ENCODE measurements at places on chromosomes 12 and 14. TPM values are rescaled to one million over a fixed set of nuclear protein-coding genes. Genes with fewer than 3 reads are reported as not detected.

KCNK10 gene
- total RNA-seq, result 1.1 TPM

DNA sequence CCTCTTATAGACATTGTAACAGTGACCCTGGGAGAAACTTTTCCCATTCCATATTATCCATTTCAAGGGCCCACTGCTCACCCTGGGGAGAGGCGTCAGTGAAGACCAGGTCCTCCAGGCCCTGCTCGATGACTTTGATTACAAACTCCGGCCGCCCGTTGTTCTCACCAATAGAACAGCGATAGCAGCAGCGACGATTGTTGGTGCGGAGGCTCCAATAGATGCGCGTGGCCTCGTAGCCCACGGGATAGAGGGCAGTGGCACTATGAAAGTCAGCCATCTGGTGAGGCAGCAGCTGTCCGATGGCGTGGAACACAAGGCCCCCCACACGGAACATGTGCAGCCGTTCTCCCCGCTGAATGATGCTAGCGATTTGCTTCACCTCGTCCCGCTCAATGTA, 7.5 kb upstream of the PRKAG1 start:
- no peak for DNase-seq

- DNase-seq, result no peak
Measured at GRCh38 chr14:79732911-79733655, 478.2 kb downstream of the DIO2 start.

SERPINA12 gene
- not detected for total RNA-seq

DNA sequence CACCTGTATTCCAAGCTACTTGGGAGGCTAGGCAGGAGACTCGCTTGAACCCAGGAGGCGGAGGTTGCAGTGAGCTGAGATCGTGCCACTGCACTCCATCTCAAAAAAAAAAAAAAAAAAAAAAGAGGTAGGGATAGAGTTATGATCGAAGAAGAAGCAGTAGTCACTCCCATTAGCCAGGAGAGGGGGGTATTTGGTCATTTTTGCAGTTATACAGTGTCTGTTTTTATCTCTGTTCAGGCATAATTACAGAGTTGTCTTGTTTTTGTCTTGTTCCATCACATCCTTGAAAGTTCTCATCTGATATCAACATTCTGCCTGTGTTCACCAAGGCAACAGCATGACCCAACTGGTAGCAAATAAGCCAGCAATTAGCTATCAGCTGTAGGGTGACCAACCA, 98.5 kb upstream of the TMPO start:
- DNase-seq, result no peak

ATG2B gene
- 52.4 TPM for total RNA-seq

COCH gene
- total RNA-seq, result 4.2 TPM

- no peak for DNase-seq
Measured at GRCh38 chr12:57216014-57216911, at the start of gene NXPH4. NXPH4 (plus strand) TSS chr12:57216794; CDS start chr12:57216970, 176 bp downstream.

- no peak for DNase-seq
Measured at GRCh38 chr14:24042746-24043145, 9.1 kb upstream of the CARMIL3 start.

BCL11B gene
- total RNA-seq, result 1.3 TPM

- DNase-seq, result no peak
Measured at GRCh38 chr12:101789171-101789570, 41.6 kb downstream of the GNPTAB start.

GRCh38 chr12:65715961-65716360, 108.3 kb upstream of the HMGA2 start:
- no peak for DNase-seq

RERG gene
- 38.4 TPM for total RNA-seq

GRCh38 chr14:94761348-94761996, 8.4 kb downstream of the GSC start:
- DNase-seq, result no peak

DNA sequence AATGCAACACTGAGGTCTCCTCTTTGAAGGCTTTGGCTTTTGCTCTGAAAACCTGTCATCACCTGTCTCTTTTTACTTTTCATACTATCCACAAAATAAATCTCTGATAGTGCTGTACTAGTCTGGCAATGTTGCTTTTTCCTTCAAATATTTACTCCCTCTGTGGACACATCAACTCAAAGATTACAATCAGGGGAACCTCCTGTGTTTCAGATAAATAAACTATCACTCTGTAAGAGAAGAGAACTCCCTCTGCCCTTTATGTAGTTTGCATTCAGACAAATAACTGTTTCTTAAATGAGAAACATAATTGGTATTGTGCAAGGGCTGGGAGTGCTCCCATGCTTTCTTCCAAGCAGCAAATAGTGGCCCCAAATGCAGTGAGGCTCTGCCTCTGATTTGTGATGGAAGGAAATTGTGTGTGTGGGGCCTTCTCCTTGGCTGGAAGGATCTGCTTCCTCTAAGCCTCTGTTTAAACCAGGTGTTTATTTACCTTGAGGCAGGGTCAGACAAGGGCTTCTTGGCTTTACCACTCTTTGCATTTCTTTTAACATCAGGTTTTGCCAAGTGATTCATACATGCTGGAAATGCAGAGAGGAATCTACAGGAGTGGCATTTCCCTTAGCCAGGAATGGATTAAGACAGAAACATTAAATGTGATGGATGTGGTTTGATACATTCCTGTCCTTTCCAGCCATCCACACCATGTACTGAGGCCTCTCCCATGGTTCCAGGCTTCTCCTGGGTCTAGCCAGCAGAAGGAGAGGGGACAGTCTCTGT, 69.0 kb downstream of the AKAP6 start:
- no peak for DNase-seq

CLEC4A gene
- total RNA-seq, result 2.1 TPM

PIANP gene
- total RNA-seq, result 1.1 TPM

DNA sequence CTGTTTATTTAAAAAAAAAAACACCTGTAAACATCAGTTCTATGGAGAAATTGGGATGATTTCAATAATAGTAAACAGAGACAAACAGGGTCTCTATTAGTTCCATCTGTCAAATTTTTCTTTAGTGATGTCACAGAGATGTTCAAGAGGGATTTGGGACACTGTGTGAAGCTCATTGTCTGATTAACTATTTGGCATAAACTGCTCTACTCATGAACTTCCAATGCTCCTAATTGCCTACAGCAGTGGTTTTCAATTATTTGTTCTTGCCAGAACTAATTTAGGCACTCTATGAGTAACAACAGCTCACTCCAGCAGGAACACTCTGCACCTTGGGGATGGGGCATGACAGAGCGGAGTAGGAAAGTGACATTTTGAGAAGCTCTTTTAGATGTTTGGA, 250.1 kb upstream of the PRKD1 start:
- DNase-seq, result no peak

DNA sequence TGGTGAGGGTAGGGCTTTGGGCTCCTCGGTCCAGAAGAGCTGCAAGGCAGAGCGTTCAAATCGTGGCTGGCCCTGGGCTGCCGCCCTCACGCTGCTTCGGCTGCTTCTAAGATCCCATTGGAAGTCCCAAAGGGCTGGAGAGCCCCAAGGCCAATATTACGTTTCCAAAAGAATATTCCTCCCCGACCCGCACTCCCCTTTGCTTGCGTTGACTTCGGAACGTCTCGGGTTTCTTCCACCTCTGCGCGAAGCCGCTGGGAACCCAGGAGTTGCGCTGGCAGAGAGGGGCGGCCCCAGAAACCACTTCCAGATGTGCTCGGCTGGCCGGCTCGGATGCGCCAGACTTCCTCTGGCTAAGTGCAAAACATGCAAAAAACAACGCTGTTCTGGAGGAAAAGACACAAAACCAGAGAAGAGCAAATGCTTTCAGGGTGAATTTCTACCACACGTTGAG, at the start of gene GLT8D2:
TSS of gene GLT8D2 (minus strand) at position 285 of the 454 bp plus-strand sequence. CDS start 30,539 bp downstream, outside the sequence.
- DNase-seq, result peak; percentile 64

DNA sequence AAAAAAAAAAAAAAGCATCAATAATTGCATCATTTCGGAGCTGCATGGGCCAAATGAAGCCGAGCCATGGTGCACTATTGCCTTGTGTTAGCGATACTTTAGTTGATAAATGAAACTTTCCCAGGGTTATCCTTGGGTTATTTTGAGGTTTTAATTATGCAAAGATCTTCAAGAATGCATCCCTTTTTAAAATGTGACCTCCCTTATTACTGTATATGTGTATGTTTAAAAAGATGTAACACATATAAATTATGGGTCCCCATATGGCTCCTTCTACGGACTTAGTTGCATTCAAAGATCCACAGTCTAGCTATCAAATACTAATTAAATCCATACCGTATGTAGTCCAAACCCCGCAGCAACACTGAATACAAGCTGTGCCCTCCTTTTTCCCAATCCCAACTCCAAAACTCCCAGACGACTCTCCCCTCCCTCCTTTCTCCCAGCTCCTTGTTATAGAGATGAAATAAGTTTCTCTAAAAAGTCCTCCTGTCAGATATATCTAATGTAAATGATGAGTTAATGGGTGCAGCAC, 129.3 kb upstream of the MAP1LC3B2 start:
- DNase-seq, result no peak

GRCh38 chr12:115763982-115764621, 513.4 kb downstream of the MED13L start:
- DNase-seq, result no peak

TBX3 gene
- 123 TPM for total RNA-seq

DNA sequence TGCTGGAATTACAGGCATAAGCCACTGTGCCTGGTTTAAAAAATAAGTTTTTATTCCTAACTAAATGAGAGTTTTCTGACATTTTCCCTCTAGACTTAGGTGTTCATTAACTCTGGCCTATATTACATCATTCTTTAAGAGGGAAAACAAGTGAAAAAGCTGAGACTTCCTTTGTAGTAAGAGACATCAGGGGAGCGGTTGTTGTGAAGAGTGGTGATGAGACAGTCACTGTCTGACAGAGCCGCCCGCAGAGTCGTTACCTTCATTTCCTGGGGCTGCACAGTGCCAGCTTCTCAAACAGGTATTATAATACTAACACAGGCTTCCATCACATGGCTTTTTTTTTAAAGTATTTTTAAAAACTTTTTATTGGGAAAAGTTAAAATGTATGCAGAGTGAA, 19.7 kb upstream of the TDRD9 start:
- DNase-seq, result no peak

GRCh38 chr12:19970821-19971220, 397.5 kb upstream of the PDE3A start:
- DNase-seq, result no peak

DNA sequence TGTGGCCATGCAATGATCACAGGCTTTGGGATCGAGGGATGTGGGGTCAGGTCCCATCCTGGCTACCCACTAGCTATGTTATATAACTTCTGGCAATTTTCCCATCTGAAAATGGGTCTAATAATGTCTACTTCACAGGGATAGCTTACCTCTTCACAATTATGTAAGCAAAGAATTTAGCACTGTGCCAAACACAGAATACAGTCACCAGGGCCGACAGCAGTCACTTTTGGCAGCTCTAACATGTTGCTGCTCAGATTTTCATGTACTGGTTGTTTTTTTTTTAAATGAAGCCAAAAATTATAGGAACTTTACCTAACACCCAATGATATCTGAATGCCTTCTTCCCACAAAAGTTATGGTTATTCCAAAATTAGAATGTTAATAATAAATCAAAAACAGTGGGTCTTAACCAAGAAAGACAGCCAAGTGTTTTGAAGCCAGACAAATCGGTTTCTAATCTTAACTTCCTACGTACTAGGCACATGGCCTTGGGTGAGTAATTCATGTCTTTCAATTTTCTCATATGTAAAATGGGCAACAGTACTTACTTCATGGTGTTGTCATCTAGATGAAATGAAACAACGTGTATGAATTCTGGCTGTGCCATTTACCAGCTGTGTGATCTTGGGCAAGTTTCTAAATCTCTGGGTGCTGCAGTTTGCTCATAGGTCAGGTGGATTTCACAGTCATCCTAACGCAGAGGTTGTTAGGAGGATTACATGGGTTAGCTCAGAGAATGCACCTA, 13.0 kb upstream of the PCED1B start:
- DNase-seq, result no peak

GRCh38 chr14:51865953-51866747, 5.7 kb downstream of the GNG2 start:
- DNase-seq, result no peak

CLIP1 gene
- total RNA-seq, result 69.2 TPM

DNA sequence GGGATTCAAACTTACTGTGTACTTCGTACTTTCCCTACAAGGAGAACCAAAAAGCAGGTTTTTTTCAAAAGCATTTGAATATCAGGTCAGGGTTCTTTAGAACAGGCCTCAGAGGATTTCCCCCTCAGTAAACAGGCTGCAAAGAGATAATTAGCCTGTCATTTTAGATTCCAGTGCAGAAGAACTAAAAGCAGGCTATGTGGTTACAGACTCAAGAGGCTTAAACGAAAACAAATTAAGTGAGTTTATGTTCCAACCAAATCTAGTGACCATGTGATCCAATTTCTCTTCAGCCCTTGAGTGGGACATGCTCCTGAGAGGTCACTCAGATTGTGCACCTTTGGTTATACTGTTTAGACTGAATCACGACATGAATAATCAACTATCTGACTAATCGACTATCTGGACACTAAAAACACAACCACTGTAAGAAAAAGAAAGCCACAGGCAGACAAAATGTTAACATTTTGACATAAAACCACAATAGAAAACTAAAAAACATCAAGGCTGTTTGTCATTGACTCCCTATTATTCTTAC, 4.5 kb downstream of the TMED8 start:
- no peak for DNase-seq

GRCh38 chr12:111434680-111435338, 29.1 kb downstream of the SH2B3 start:
- DNase-seq, result no peak

- peak; percentile 51 for DNase-seq
Measured at GRCh38 chr12:57031138-57031725, 14.9 kb upstream of the TAC3 start.

HCAR3 gene
- total RNA-seq, result 2.9 TPM

GRCh38 chr12:19484738-19485137, 45.4 kb downstream of the AEBP2 start:
- no peak for DNase-seq

KRT6C gene
- not detected for total RNA-seq

DNA sequence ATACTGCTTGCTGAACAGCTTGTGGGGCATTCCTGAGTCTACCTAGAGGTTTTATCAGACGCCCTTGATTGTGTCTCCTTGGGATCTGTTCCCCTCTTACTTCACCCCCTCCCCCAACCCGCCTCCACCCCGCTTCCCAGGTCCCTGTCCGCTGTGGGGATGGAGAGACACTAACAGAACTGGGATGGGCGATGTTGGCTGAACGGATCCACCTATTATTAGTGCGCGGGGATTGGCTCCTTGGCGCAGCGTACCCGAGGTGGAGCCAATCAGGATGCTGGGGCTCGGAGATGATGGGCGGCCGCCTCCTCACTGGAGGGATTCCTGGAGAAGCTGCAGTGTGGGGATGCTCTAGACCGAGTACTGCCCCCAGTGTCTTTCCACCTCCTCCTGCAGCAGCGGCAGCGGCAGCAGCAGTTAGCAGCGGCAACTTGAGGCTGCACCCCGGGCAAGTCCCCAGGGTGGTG, at the start of gene SYT1:
TSS of gene SYT1 (plus strand) at position 372 of the 467 bp plus-strand sequence.
- peak; percentile 59 for DNase-seq

Data from urinary bladder (tissue), 4 donors.